ENCODE measurements at places on chromosomes 16 and 17.

GRCh38 chr17:31475378-31476162 lies 84.1 kb downstream of the RAB11FIP4 start:
- DNase-seq = no peak

GRCh38 chr17:65130832-65131231 lies 6.3 kb upstream of the RGS9 start:
- no peak for DNase-seq

- no peak for DNase-seq
Observed at GRCh38 chr16:53558710-53559109, 55.7 kb upstream of the AKTIP start.

DNA sequence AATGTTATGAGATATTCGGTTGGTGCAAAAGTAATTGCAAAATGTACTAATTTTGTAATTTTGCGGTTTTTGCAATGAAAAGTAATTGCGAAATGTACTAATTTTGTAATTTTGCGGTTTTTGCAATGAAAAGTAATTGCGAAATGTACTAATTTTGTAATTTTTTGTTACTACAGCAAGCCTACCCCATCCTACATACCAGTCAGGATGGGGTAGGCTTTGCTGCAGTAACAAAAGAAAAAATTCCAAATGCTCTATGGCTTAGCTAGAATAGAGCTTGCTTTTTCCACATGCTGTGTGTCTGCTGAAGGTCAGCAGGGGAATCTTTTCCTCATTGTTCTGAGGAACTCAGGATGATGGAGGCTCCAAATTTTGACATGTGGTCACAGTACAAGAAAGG lies 83.3 kb upstream of the GPRC5B start:
- DNase-seq = no peak

DNA sequence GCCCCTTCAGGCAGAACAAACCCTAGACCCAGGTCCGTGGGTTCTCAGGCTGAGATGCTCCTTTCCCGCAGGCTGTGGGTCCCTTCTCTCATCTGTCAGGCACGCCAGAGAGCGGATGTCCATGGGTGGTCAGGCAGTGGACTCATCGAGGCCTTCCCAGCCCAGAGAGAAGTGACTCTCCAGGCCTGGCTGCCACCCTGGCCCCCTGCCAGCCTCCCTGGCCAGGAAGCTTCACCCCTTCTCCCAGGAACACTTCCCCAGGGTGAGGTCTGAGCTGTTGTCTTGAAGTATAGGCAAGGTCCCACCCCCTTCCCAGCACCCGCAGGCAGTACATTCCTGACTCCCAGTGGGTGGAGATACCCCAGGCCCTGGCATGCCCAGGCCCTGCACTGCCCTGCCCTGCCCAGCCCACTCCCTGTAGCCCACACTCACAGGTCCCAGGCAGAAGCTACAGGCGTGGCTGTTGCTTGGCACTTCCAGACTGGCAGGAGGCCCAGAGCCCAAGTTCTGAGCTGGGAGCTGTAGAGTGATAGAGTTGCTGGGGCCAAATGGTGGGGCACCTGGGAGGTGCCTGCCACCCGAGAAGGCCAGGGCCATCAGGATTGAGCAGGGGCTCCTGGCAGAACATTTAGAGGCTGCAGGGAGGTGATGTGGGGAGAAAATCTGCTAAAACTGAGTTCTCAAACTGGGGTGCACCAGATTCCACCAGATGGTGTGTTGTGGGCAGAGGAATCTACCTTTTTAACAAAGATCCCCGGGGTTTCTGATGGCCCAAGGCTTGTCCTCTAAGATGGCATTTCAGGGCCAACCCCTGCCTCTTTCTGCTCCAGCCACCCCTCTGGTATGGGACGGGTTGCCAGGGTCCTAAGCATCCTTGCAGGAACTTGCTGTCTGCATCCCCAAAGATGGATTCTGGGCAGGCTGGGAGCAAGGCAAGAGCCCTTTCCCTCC lies 6.7 kb downstream of the ITGA3 start:
- no peak for DNase-seq

DNA sequence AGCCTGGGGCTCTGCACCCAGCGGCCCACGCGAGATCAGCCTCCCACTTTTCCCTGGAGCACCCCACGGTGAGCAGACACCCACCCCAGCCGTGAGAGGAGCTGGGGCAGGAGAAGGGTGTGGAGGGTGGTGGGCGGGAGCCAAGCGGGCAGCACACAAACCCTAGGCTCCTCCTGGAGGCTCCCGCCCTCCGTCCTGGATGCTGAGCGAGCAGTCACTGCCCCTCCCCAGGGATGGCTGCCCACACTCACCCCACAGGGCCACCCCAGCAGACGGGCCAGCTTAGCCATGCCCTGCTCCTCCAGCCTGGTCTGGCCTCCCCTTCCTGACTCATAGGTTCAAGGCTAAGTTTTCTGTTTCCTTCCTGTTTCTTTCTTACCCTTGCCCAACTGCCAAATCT lies 15.7 kb upstream of the ABCC3 start:
- DNase-seq = no peak

DNA sequence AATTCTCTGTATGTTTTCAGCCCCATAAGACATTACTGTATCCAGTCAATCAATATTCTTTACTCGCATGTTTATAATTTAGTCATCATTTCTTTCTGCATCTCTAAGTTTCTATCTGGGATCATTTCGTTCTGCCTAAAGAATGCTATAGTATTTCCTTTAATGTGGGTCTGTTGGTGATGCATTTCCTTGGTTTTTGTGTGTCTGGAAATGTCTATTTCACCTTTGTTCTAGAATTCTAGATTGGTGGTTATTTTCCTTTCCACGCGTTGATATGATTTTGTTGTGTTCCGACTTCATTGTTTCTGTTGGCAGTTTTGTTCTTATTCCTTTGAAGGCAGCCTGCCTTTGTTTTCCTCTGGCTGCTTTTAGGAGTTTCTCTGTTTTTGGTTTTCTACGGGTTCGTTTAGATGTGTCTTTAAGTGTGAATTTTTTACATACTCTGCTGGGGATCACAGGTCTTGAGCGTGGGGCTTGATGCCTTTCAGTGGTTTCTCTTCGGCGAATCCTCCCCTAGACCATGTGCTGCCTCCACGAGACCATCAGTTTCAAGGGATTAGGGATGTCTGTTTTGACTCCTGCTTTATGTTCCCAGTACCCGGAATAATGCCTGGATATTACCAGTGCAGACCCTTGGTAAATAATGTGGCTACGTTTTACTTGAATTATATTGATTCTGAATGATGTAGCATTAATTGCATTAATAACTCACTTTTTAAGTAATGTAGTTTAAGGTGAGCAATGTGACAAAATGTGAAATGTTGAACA lies 23.5 kb downstream of the POLR3E start:
- no peak for DNase-seq

DNA sequence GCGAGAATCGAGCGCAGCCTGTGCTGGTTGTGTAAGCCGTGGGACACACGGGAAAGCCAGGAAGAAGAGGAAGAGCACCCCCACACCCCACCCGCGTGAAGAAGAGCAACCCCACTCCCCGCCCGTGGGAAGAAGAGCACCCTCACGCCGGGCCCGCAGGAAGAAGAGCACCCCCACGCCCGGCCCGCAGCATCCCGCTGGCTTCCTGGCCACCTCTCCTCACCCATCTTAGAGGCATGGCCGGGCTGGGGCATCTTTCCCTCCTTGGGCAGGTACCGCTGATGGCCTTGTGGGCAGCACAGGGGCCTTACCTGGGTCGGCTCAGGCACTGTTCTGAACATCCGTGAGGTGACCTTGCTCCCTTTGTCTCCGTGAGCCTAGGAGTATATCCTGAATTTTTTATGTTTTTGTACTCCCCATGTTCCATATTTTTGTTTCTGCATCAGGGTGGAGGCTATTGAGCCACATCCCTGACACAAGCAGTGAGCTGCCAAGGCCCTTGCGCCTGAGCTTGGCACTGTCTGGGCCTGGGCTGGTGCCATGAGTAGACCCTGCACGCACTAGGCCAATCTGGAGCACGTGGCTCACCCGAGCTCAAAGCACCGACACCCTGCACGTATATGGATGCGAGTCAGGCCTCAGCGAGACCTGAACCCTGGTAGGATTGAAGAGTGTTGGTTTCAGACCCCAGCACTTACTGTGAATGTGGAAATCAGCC lies 71.4 kb upstream of the KCTD5 start:
- no peak for DNase-seq
